ENCODE measurements at places on chromosomes 16 and 17.

DNA sequence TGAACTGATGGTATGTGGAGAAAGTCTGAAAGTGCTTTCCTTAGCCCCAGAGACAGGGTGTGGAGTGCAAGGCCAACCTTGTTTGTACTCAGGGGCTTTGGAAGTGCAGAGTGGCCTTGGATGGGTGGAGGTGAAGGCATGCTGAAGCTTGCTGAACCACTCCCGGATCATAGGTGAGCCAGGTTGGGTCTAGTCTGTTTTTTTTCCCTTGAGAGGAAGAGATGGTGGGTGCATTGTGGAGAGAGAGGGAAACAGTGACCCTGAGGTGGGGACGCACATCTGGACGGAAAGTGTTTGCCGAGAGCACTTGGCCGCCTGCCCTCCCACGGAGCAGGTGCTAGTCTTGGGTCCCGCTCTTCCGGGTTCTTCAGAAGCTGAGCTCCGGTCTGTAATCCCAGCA, 12.5 kb downstream of the ABAT start:
- DNase-seq = no peak

DNA sequence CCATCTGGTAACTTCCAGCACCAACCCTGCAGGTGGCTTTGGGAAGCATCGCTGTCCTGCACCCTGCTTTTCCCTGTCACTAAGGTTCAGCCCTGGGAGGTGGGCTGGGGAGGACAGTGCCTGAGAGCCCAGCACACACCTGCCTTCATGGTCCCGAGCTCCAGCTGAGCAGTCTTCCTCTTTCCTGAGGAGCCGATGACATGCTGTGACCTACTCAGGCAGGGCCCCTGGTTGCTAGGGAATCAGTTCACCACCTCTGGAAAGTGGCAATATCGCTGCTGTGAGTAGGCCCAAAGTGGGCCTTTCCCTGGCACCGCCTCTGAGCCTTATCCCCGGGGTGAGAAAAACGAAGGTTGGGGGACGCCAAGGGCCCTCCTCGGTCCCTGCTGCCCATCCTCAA, 17.9 kb downstream of the ST3GAL2 start:
- no peak for DNase-seq

DNA sequence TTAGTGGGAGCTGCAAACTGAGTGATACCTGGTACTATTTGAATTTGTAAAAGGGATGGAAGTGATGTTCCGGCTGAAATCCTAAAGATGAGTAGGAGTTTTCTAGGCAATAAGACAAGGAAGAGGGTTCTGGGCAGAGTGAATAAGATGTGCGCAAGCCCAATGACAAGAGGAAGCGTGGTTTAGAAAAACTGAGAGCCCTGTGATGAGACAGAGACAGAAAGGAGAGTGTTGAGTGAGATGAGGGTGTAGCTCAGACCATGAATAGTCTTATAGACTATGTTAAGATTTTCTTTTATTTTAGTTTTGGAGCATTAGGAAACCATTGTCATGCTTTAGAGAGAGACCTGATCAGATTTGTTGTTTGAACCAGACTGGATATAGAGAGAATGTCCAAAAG, 50.2 kb downstream of the COX10 start:
- DNase-seq = no peak

DNA sequence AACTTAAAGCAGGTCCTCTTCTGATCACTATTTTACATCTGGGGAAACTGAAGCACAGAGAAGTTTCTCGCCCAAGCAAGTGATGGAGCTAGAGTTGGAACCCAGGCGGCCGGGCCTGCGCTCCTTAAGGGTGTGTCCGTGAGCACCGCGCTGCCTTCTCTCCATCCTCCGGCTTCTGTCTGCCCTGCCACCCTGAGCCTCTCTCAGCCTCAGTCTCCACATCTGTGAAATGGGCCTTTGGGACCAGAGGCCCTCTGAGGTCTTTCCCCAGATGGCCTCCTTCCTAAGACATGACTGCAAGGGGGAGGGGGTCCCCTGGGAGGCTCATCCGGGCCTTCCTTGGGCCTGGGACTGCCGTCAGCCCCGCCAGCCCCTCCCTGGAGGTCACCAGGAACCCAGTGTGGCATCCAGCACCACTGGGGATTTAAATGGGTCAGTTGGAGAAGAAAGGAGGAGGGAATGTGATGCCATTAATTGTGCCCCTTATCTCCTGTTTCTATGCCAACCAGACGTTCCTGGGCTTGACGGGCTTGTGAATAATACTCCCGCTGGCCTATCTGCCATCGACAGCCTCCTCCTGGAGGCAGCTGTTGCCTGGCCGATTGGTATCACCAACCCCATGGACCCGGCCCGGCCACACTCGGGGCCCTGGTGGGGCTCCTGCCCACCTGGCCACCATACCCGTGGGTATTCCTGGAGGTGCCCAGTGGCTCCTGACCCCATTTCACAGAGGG, 5.1 kb downstream of the ZFPM1 start:
- DNase-seq = no peak

DNA sequence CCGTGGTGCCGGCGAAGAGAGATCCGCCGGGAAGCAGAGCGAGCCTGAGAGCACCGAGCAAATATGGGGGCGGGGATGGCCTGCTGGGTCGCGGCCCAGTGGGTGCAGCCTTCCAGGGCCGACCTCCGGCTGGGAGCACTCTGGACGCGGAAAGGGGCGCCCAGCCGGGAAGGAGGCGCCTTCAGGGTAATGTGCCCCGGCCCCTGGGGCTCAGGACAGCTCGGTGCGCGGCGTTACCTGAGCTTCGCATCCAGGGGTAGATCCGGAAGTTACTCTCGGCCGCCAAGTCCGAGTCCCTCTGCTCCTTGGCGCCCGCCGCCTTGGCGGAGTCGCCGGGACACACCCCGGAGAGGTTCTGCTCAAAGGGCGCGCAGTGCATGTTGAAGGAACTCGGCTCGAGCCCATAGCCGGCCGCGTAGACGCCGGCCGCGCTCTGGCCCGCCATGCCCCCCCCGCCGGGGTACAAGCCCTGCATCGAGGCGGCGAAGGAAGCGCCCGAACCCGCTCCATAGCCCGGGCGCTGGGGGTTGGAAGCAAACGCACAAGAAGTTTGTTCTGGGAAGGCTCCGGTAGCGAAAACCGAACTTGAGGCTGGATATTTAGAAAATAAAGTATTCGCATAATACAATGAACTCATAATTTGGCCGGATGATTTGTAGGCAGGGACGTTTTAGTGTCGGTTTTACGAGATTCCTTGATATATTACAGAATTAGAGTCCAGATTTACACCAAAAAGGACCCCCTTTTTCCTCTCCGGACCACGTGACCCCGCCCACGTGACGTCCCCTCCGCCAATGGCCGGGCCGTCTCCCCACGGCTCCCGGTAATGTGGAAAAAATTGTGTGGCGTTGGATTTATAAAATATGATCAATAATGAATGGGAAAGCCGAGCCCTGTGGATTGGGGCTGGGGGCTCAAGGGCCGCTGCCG, at the start of gene HOXB7:
HOXB7 (minus strand) TSS at position 736 of the 930 bp plus-strand sequence; CDS start at position 637, 99 bp downstream.
- no peak for DNase-seq

- no peak for DNase-seq
Measured at GRCh38 chr16:56662357-56663354, 4.9 kb downstream of the MT1F start.

GRCh38 chr17:78746263-78746948, 35.7 kb downstream of the CYTH1 start:
- DNase-seq = no peak
